ENCODE measurements at places on chromosomes 3 and 15. TPM values are rescaled to one million over a fixed set of nuclear protein-coding genes. Genes with fewer than 3 reads are reported as not detected.

- ATAC-seq, result peak; percentile 96
These were observed 27.2 kb downstream of the MRPL46 start for GRCh38 chr15:88440021-88440420.

GRCh38 chr15:70196372-70197316, 98.9 kb upstream of the TLE3 start:
- ATAC-seq, result peak; percentile 87

DNA sequence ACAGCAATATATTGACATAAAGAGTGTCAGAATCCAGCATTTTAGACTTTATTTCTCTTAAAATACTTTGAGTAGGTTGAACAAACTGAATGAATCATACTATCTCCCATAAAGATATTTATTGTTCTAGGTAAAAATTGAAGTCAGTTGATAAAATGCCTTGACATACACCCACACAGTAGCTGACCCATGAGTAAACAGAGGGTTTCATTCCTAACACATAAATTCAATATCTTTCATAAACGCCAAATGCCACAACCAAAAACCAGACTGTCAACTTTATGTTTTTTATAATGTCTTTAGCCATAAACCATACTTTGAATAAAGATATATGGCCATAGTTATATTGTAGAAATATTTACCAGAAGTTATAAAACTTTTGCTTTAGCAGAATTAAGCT, 742.4 kb downstream of the NAALADL2 start:
- ATAC-seq, result no peak

Gene STARD9
- total RNA-seq, result 1.2 TPM

All from esophagus mucosa (tissue), 1 donor.